ENCODE measurements at places on chromosomes 4 and X.

DNA sequence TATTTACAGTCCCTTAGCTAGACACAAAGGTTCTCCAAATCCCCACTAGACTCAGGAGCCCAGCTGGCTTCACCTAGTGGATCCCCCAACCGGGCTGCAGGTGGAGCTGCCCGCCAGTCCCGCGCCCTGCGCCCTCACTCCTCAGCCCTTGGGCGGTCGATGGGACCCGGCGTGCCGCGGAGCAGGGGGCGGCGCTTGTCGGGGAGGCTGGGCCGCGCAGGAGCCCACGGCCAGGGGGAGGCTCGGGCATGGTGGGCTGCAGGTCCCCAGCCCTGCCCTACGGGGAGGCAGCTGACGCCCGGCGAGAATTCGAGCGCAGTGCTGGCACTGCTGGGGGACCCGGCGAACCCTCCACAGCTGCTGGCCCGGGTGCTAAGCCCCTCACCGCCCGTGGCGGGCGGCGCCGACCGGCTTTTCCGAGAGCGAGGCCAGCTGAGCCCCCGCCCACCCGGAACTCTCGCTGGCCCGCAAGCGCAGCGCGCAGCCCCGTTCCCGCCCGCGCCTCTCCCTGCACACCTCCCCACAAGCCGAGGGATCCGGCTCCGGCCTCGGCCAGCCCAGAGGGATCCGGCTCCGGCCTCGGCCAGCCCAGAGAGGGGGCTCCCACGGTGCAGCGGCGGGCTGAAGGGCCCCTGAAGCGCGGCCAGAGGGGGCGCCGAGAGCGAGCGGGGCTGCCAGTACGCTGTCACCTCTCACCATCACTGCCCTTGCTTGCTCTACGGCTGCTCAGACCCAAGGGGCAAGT lies 39.4 kb downstream of the WFS1 start:
- DNase-seq = no peak

DNA sequence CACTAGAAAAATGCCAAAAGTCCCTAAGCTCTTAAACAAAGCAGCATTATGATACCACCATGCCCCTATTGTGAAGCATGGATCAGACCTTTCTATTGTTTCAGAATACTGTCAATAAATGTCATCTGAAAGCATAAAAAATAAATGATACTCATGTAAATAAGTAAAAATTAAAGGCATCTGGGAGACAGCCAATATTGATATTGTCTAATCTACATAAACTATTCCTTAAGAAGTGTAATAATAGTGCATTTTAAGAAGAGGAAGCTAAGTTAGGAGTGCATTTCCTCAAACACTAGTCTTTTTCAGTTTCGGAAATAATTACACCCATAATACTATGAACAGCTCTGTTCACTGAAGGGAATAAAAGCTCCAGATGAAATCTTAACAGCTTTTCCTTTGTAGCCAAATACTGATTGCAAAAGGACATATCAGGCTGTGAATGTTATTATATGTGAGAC lies 181.6 kb downstream of the SPOCK3 start:
- DNase-seq = no peak

GRCh38 chrX:68433155-68433980 lies at the start of gene OPHN1:
Gene OPHN1 (minus strand): TSS chrX:68433495. CDS start chrX:68433020, 475 bp downstream.
- peak; percentile 66 for DNase-seq

DNA sequence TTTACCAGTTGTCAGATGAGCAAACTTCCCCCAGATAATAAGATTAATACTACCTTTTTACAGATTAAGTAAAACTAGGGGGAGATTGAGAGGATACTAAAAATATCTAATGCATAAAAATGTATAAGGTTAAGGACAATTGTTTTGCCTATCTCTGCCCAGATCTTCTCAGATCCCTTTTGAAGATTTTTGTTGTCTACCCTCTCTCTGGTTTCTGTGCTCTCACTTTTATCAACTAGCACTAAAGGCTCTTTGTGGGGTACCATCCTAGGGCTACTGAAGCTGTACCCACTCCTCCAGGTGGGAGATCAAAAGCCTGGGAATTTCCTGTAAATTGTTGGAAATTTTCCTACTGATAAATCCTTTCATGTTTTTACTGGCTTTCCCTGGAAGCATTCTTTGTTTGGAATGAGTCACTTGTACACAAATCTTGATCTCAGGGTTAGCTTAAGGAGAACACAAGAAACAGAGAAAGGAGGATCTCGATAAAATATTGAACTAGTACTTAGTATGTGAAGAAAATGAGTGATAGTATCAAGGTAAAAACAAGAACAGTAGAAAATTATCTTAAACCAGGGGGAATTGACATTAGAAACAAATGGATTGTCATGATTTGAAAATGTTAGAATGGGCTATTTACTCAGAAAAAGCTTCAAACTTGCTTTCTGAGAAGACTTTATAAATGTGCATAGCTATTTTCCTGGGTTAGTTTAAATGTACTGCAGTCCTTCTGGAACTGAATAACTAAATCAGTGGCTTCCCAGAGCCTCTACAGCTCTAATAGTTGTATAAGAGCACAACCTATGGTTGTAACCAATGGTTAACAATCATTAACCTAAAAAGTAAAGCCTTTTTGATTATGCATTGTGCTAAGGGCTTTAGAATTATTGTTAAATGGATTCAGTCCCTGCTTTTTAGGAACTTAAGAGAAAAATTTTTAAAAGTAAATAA lies 679.9 kb upstream of the MAGEB2 start:
- no peak for DNase-seq

DNA sequence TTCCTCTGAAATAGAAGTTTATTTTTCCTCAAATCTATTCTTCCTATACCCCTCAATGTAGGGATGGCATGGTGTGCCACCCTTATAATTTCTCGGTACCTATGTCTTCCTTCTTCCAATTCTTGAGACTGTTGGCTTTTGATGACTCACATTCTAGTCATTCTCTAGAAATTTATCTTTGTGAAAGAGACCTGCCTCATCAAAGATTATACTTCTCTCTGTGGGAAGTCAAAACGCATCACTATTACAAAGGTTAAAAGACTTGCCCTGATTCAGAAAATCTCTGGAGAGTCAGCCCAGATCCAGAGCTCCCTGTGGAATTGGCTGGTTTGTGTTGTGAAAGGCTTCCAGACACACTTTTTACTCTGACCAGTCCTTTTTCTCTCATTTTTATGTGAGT lies 65.9 kb upstream of the FSTL5 start:
- DNase-seq = no peak

DNA sequence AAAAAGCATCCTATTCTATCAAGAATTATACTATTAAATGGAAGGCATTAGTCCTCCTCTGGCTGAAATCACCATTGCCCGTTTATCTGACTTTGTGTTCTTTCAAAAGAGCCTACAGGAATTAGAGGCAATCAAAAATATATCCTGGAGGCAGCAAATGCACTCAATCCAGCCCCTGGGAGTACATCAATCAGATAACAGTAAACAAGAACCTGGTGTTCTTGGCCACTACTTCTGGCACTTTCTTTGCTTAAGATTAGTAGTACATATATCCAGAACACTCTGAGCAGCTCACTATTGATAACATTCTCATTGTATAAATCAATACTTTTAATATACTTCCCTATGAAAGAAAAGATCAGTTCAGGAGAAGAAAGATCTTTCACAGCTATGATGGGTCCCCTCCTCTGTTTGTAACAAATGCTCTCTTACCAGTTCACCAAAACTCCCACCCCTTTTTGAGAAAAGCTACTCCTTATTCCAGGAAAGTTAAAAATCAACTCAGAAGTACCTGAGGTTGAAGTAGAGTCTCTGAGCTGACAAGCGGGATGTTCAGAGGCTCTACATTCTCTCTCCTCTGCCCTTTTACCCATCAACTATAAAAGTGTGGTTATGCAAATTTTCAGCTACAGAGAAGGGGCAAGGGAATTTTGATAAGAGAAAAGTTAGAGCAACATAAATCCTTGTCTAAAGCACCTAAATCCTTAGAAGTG lies 176.0 kb downstream of the COX18 start:
- no peak for DNase-seq

GRCh38 chr4:148207068-148207467 lies 235.1 kb downstream of the NR3C2 start:
- DNase-seq = no peak

DNA sequence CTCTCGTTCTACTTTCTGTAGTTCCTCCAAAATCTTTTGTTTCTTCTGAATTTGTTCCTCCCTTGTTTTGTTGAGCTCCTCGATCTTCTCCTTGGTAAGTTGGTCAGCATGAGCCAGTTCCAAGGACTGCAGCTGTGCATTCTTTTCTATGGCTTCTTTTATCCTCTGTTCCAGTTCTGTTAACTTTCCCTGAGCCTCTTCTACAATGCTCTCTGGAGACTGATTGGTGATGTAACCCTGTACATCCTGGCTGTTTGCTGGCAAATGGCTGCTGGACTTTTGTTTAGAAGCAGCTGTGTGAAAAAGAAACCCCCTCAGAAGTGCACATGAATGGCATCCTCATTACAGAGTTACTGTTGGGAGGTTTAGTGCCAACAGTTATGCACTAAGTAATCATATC lies 70.5 kb upstream of the COX18 start:
- no peak for DNase-seq

- DNase-seq = no peak
Measured at GRCh38 chr4:33780952-33781791, 2463.1 kb downstream of the ARAP2 start.

DNA sequence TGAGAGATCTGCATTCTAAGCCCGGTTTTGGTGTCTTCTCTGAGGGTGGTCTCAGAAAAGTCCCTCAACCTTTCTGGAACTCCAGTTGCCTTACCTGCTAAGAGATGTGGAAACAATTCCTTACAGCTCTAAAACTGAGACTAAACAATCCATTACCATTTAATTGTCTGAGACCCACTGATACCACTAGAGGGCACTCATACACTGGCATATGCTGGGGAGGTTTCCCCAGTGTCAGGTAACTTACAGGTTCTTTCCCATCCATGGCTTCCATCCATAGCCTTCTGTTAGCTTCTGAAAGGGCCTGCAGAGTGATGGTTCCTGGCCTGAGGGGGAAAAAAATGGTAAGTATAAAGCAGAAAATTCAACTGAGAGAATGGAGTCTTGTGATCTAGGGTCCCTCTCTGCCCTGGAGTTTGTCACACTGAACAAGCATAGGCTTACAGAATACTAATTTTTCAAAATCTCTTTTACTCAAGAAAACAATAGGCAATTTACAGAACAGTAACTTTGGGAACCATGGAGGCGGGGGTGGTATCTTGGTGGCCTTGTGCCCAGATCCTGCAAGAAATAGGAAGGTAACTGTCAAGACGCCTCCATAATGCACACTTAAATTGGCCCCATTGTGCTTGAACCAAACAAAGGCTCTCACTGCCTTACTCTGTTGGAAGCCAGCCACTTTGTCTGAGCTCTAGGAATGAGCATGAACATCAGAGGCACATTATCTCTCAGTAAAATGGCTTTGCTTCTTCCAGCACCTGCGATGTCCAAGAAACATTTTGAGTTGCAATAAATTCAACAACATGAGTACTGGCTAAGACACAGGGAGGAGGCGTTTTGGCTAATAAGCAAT lies 236.1 kb downstream of the OPHN1 start:
- no peak for DNase-seq

- DNase-seq = no peak
Measured at GRCh38 chrX:8672176-8672575, 59.8 kb downstream of the ANOS1 start.

- no peak for DNase-seq
Measured at GRCh38 chr4:80138551-80139538, 58.5 kb upstream of the PRDM8 start.

GRCh38 chr4:84063619-84064018 lies 435.5 kb downstream of the NKX6-1 start:
- no peak for DNase-seq

GRCh38 chrX:74511704-74512103 lies 90.4 kb downstream of the SLC16A2 start:
- DNase-seq = no peak

GRCh38 chr4:1179089-1179441 lies 6.7 kb upstream of the SPON2 start:
- no peak for DNase-seq

- peak; percentile 57 for DNase-seq
Measured at GRCh38 chr4:164252286-164252685, 501.6 kb upstream of the SMIM31 start.

GRCh38 chr4:61011051-61011450 lies 189.1 kb upstream of the ADGRL3 start:
- no peak for DNase-seq

DNA sequence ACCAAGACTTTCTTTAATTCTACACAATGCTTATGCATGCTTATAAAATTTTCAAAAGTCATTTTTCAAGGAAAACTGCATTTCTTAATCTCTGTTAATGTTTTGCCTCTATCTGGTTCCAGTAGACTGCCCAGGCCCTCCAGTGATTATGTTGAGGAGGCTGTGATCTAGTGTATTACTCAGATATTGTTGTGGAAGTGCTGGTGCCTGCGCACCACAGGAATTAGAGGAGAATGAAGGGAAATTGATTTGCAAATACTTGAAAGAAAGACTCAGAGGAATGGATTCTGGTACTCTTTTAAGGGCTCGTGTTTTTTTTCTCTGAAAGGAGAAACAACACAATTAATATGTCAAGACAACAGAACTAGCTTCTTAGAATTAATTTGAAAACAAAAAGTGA lies 1015.1 kb downstream of the RPA4 start:
- DNase-seq = no peak

DNA sequence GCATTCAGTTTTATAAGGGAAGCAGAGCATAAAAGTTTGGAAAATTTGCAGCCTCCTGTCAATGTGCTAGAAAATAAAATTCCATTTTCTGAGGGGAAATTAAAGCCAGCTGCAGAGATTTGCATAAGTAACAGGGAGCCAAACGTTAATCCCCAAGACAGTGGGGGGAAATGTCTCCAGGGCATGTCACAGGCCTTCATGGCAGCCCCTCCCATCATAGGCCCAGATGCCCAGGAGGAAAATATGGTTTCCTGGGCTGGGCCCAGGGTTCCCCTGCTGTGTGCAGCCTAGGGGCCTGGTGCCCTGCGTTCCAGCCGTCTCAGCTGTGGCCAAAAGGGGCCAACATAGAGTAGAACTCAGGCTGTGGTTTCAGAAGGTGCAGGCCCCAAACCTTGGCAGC lies 9.3 kb downstream of the RNF4 start:
- DNase-seq = no peak

GRCh38 chrX:143306991-143307937 lies 210.0 kb downstream of the SPANXN3 start:
- no peak for DNase-seq

- DNase-seq = no peak
Measured at GRCh38 chr4:146577111-146577510, 55.4 kb upstream of the SLC10A7 start.

DNA sequence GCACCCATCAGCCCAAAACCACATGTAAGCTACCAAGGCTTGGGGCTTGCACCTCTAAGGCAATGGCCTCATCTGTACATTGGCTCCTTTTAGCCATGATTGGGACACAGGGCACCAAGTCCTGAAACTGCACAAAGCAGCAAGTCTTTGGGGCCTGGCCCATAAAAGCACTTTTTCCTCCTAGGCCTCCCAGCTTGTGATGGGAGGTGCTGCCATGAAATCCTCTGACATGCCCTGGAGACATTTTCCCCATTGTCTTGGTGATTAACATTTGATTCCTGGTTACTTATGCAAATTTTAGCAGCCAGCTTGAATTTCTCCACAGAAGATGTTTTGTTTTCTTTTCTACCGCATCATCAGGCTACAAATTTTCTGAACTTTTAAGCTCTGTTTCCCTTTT lies 58.5 kb upstream of the PABPC4L start:
- DNase-seq = no peak
